Testis (tissue), 5 donors: ENCODE measurements at places on chromosomes 12 and 14.

GRCh38 chr12:12964255-12964654 is 12.3 kb upstream of the GPRC5D start:
- no peak for DNase-seq

GRCh38 chr14:95268350-95268749 is 51.4 kb downstream of the CLMN start:
- no peak for DNase-seq

DNA sequence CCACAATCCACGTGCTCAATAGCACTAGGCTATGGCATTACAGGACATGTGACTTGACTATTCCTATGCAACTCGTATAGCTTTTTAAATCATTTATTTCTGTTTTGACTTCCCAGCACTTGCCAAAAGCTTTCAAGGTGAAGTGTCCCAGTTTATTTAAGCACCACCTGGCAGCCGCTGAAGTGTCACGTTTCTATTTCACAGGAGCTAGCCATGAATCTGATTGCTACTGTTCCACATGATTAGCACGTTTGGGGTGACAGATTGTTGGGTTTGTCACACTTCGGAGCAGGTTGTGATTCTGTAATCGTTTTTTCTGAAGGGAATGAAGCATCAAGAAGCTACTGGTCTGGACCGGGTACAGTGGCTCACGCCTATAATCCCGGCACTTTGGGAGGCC is 39.9 kb upstream of the BICDL1 start:
- no peak for DNase-seq

DNA sequence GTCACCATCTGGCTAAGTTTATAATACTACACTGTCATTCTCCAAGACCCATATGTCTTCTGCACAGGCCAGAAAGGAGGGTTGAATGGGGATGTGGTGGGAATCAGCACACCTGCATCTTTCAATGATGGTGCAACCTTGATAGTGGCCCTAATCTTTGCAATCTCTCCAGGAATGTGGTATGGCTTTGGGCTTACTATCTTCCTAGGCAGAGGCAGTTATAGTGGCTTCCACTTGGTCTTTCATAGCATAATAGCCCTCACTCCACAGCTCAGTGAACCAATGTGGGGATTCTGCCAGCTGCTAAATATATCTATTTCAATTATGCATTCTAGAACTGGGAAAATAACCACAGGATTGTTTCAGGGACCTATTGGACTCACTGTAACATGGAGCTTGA is 61.8 kb upstream of the ATP2B1 start:
- DNase-seq: no peak

GRCh38 chr12:115072712-115073111 is 388.7 kb upstream of the TBX3 start:
- DNase-seq: no peak

DNA sequence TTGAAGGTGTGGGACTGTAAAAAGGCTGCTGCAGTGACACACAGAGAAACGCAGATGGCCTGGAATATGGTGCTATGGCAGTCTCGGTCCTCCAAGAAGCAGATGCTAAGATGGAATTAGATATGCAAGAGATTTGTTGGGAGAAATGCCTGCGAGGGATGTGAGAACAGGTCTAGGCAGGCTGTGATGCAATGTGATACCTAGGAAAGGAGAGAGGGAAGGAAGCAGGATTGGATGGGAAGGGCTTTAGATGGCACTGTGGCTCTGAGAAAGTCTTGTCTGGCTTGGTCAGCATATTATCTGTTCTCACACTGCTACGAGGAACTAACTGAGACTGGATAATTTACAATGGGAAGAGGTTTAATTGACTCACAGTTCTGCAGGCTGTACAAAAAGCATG is 374.4 kb downstream of the BCAT1 start:
- DNase-seq: no peak

GRCh38 chr12:115840159-115840558 is 437.3 kb downstream of the MED13L start:
- no peak for DNase-seq

DNA sequence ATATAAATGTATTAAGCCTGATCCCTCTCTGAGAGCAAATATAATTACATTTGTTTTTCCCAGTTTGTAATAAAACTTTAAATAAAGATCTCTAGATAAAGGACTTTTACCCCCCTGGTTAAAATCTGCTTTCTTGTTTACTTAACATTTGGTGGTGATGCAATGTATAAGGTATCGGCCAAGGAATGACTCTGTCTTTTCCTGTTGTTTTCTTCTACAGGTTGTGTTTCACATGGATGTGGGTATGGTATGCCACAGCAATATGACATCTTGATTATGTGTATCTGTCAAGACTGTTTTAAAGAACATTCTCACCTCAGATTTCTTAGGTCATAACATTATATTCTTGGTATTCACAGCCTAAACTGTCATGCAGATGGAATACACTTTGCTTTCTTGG is 210.6 kb upstream of the NOVA1 start:
- DNase-seq: no peak

- DNase-seq: no peak
These were observed 601 bp downstream of the MDGA2 start for GRCh38 chr14:47674543-47675465.

GRCh38 chr12:121240484-121241101 is 30.7 kb downstream of the P2RX4 start:
- DNase-seq: peak; percentile 80

GRCh38 chr12:116365114-116365513 is 87.6 kb upstream of the MED13L start:
- no peak for DNase-seq

DNA sequence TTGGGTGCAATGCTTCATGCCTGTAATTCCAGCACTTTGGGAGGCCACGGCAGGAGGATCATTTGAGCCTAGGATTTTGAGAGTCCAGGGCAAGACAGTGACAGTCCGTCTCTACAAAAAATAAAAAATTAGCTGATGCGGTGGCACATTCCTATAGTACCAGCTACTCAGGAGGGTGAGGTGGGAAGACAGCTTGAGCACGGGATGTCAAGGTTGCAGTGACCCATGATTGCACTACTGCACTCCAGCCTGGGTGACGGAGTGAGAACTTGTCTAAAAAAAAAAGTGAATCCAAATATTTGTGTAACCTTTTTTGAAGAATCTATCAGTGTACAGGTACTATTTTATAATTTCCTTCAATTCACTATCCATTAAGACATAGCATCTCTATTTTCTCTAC is 112.5 kb downstream of the DENND5B start:
- DNase-seq: no peak

DNA sequence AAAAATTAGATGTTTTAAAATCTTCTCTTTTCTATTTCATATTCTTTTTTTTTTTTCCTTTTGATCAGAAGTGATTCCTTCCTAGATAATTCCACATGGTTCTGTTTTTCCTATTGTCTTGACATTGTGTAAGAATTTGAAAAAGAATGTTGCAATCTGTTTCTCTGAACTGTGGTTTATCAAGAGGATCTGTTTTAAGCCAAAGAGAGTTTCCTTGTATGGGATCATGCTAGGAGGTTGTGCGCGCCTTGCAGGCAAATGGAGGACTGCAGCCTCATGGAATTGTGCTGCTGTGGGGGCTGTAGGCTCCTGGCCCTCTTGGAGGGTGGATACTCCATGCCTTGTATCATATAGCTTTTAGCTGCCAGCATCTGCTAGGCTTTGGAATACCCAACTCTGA is 43.3 kb upstream of the MBIP start:
- no peak for DNase-seq

DNA sequence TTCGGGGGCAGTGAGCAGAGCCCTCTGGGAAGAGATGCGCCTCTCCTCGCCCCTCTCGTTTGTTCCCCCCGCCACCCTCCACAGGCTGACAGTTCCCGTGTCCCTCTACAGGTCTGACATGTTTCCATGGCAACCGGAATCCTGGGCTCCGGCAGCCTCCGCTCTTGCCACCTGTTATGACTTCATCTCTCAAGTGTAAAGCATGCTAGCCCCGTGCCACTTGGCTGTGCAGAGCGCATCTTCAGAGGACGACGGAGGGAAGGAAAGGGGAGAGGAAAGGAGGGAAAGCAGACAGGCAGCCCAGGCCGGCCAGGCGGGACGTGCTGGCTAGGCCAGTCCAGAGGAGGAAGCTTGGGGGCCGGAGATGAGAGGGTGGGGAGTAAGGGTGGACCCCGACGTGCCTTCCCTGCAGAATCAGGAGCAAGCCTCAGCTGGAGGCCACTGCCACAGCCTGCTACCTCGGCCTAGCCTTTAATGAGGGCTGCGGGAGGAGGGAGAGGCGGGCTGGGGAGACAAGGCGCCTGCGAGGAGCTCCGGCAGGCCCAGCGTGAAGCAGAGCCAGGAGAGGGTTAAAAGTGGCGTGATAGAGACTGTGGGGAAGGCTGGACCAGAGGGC is 214.3 kb downstream of the DPF3 start:
- no peak for DNase-seq

DNA sequence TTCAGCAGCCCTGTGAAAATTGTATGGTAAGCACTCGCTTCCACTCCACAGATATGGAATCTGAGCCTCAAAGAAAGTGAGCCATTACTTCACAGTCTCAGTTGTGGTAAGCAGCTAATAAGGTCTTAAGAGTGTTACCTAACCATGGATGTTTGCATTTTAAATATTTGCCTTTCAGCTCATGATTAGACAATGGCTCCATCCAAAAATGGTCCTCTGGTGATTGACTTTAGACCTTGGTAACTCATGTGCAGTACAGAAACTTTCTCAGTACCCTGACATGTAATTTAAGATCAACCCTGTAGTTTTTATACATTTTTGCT is 1.8 kb downstream of the A2M start:
- DNase-seq: no peak

GRCh38 chr14:89219051-89219450 is 198.0 kb downstream of the FOXN3 start:
- no peak for DNase-seq

GRCh38 chr12:58363971-58364370 is 422.6 kb downstream of the ATP23 start:
- no peak for DNase-seq
